ENCODE measurements at places on chromosomes 12 and 14. TPM values are rescaled to one million over a fixed set of nuclear protein-coding genes. Genes with fewer than 3 reads are reported as not detected.
A peak's percentile ranks its signal among the peaks of the same experiment; 100 is the strongest.

The RD3L gene
- total RNA-seq: not detected

- DNase-seq: no peak
- H3K27ac ChIP-seq: no peak overlapping the region
- no peak overlapping the region for H3K4me3 ChIP-seq
- peaks cover 6% of the 10 kb centered on the region for H3K4me1 ChIP-seq
- H3K27me3 ChIP-seq: no peaks in the 10 kb centered on the region
Observed at GRCh38 chr12:70576341-70577282, 60.6 kb downstream of the PTPRB start.

GRCh38 chr12:70364695-70365397 lies 1.2 kb upstream of the KCNMB4 start:
- peak overlapping the region; percentile 74 for H3K4me3 ChIP-seq
- peaks cover 37% of the 10 kb centered on the region for H3K4me1 ChIP-seq

DNA sequence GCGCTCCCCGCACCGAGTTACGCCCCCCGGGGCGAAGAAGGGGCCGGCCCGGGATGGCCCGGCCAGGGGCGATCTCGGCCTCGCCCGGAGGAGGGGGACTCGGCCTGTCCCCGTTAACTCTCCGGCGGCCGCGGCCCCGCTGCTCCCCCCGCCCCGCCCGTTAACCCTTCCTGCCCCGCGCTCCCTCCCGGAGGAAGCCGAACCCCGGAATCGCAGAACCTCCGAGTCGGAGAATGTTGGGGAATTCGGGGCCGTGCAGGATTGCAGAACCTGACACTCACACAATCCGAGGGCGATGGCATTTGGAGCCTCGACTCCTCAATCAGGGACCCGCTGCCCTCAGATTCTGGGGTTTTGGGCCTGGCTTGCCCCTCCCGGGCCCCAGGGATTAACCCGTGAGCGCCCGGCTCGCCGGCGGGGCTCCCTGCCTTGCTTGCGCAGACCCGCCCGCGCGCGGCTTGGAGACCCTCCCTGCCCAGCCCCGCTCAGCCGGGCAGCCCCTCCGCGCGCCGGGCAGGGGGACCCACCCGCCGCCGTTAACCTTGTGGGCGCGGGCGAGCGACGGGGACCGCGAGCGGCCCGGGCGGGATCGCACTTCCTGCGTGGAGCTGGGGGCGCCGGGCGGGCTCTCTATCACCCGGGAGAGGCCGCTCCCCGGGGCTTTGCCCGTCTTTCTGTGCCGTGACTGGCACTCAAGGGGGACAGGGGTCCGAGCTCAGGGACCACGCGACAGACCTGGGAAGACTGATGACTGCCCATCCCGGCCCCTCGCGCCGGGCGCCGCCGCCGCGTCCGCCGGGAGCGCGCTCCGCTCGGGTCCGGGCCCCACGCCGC lies 18.8 kb downstream of the BEGAIN start:
- peaks cover 55% of the 10 kb centered on the region for H3K27me3 ChIP-seq
- no peak overlapping the region for H3K27ac ChIP-seq
- H3K4me1 ChIP-seq: peaks cover 20% of the 10 kb centered on the region
- H3K4me3 ChIP-seq: peak overlapping the region; percentile 41
- DNase-seq: peak; percentile 35
- no peaks in the 10 kb centered on the region for H3K36me3 ChIP-seq

DNA sequence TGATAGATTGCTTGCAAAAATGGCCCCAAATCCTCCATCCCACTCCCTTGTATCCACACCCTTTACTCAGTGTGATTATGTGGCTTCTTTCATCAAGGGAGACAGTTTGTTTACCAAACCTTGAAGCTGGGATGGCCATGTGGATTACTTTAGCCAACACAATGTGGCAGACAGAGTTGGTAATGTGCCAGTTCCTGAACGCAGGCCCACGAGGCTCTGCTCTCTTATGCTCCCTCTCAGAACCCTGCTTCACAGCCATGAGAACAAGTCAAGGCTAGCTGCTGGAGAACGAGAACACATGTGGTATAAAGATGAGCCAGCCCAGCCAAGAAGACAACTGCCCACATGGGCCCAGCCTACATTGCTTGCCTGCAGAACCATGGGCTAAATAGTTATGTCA lies 162.3 kb downstream of the NDUFA12 start:
- no peak for DNase-seq
- peaks cover 8% of the 10 kb centered on the region for H3K36me3 ChIP-seq
- H3K4me3 ChIP-seq: no peak overlapping the region

The ABCB9 gene
- 5.8 TPM for total RNA-seq

DNA sequence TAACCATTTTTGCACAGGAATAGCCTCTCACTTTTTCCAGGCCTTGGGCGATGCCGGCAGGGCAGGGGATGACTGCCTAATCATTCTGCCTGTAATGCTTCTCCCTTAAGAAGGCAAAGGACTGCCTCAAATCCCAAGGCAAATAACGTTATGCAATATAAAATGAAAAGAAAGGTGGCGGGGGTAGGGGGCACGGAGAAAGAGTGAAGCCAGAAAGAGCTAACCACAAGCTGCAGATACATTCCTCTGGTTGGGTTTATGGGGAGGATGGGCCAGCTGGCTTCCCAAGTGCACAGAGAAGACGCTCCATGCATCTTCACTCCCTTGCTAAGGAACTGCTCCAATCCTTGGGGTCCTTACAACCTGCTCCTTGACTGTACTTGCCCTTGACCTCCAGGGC lies 229.5 kb downstream of the FOXN3 start:
- H3K4me1 ChIP-seq: peaks cover 28% of the 10 kb centered on the region
- no peak for DNase-seq
- no peaks in the 10 kb centered on the region for H3K27me3 ChIP-seq
- H3K27ac ChIP-seq: 0 out of 2 replicates have a peak overlapping the region, but pooled peaks have one; percentile 14

- peaks cover 62% of the 10 kb centered on the region for H3K4me1 ChIP-seq
- peaks cover 8% of the 10 kb centered on the region for H3K36me3 ChIP-seq
- DNase-seq: no peak
- no peak overlapping the region for H3K27ac ChIP-seq
Observed at GRCh38 chr12:8037046-8037663, 4.6 kb downstream of the FOXJ2 start.

The ABCD2 gene
- total RNA-seq: 0.05 TPM

GRCh38 chr14:96602186-96602585 lies 100.0 kb downstream of the PAPOLA start:
- no peak overlapping the region for H3K27ac ChIP-seq
- H3K27me3 ChIP-seq: peaks cover 2% of the 10 kb centered on the region
- no peaks in the 10 kb centered on the region for H3K36me3 ChIP-seq
- no peaks in the 10 kb centered on the region for H3K4me1 ChIP-seq
